ENCODE measurements at places on chromosomes 7 and 10. TPM values are rescaled to one million over a fixed set of nuclear protein-coding genes. Genes with fewer than 3 reads are reported as not detected.
A peak's percentile ranks its signal among the peaks of the same experiment; 100 is the strongest.

GRCh38 chr7:41029072-41029499, 673.8 kb downstream of the INHBA start:
- peak; percentile 99 for DNase-seq

- no peak for DNase-seq
These were observed 38.8 kb upstream of the TCF7L2 start for GRCh38 chr10:112911206-112911605.

DNA sequence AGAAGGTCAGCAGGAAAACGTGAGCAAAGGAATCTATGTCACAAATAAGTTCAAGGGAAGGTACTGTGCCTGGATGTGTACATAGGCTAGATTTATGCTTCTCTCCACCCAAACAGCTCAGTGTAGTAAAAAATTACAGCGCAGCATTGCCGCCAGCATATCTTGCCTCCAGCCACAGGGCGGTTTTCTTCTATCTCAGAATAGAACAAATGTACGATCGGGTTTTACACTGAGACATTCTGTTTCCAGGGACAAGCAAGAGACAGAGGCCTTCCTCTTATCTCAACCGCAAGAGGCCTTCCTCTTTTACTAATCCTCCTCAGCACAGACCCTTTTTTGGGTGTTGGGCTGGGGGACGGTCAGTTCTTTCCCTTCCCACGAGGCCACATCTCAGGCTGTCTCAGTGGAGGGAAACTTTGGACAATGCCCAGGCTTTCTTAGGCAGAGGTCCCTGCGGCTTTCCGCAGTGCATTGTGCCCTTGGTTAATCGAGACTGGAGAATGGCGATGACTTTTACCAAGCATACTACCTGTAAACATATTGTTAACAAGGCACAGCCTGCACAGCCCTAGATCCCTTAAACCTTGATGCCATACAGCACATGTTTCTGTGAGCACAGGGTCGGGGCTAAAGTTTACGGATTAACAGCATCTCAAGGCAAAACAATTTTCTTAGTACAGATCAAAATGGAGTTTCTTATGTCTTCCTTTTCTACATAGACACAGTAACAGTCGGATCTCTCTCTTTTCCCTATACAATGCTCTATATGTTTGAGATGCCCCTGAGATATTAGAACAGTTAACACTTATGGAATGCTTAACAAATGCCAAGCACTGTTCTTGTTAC, 11.6 kb upstream of the ABHD11 start:
- no peak for DNase-seq

GRCh38 chr7:105885387-105886111, 9.2 kb upstream of the ATXN7L1 start:
- no peak for DNase-seq

ICA1 gene
- total RNA-seq: 0.24 TPM
